Lower lobe of right lung (tissue), 2 donors: ENCODE measurements at places on chromosomes 2 and 18.

GRCh38 chr2:158143703-158144360 is 42.2 kb downstream of the UPP2 start:
- no peak overlapping the region for H3K4me3 ChIP-seq
- no peaks in the 10 kb centered on the region for H3K27me3 ChIP-seq
- no peak for DNase-seq
- H3K27ac ChIP-seq, result no peak overlapping the region
- H3K4me1 ChIP-seq, result no peaks in the 10 kb centered on the region

DNA sequence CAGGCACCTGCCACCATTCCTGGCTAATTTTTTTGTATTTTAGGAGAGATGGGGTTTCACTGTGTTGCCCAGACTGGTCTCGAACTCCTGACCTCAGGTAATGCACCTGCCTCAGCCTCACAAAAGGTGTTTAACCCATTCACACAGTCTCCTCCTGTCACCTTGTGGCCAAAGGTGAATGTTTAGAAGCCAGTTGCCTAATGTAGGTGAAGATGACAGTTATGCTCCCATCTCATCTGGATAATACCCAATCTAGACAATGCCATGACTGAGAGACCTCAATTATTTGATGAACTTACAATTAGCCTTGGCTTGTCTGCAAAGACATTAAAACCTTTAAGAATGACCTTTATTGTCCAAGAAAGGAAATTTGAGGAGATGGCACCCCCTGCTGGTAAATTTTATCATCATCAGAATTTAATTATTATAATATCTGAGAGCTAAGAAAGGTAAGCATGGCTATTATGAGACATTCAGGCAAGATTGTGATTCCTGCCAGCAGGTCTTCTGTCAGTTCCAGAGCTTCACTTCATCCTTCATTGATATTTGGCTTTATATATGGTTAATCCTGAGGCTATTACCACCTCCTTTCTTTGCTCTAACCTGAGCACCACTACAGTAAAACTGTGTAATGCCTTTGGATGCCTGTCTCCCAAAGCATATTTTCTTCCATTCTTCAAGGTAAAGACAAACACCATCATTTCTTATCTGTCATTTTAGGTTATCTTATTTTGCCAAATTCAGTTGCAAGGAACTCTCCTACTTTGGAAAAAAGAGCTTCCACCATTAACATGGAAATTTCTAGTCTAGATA is 117.6 kb downstream of the FAM124B start:
- H3K4me1 ChIP-seq, result no peaks in the 10 kb centered on the region
- H3K36me3 ChIP-seq, result no peaks in the 10 kb centered on the region
- no peaks in the 10 kb centered on the region for H3K27me3 ChIP-seq
- DNase-seq, result no peak
- no peak overlapping the region for H3K27ac ChIP-seq

DNA sequence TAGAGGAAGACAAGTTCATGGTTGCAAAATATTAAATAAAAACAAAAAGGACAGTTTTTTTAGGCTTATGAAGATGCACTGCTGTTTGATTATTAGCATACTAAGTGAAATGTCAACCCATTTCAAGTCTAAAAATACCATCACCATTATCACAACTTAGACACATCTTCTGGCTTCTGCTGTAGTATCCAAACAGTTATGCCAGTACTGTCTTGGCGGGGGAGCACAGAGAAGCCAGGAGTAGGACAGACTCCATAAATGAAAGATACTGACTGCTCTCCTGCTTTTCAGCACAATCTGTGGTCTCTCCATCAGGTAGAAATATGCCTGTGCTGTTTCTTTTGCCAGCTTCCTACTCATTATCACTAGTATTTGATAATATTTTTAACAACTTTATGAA is 179.2 kb upstream of the DSEL start:
- no peak overlapping the region for H3K4me3 ChIP-seq
- H3K27ac ChIP-seq, result no peak overlapping the region
- no peaks in the 10 kb centered on the region for H3K36me3 ChIP-seq
- H3K4me1 ChIP-seq, result no peaks in the 10 kb centered on the region
- H3K27me3 ChIP-seq, result no peaks in the 10 kb centered on the region

DNA sequence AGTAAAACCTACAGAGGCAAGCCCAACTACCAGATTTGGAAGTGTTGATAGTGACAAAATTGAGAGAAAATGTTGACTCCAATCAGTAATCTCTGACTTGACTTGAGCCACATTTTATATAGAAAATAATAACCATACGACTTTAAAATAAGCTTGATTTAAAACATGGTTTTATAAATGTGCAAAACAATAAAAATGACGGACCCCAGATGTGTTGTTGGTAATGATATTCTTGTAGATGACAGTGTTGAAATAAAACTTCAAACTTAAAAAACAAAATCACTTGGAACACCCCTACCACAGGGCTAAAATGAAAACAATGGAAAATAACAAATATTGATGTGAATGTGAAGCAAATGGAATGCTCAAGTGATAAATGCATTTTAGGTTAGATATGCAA is 188.1 kb downstream of the SRBD1 start:
- no peaks in the 10 kb centered on the region for H3K4me1 ChIP-seq
- no peak overlapping the region for H3K4me3 ChIP-seq

DNA sequence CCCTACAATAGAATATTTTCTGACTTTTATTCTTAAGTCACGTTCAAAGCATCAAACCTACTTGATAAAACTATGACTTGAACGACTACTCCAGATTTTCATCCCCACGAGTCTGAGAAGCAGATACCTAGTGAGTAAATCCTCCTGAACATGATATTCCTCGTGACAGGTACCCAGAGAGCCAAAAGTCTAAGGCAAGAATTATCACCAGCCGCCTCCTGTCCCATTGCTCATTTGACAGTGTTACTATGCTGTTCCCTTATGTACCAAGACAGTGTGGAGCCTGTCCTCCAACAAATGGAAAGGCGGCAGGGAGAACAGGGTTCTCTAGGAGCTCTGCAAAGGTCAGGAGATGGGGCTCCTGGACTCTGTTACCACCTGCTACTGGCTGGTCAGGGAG is 8.3 kb upstream of the ALPK2 start:
- H3K4me1 ChIP-seq, result no peaks in the 10 kb centered on the region
- no peaks in the 10 kb centered on the region for H3K36me3 ChIP-seq
- no peak for DNase-seq
- no peak overlapping the region for H3K4me3 ChIP-seq
- H3K27ac ChIP-seq, result no peak overlapping the region

- no peak overlapping the region for H3K4me3 ChIP-seq
- DNase-seq, result no peak
- no peaks in the 10 kb centered on the region for H3K36me3 ChIP-seq
These were observed 159.3 kb downstream of the PID1 start for GRCh38 chr2:229111744-229112143.

DNA sequence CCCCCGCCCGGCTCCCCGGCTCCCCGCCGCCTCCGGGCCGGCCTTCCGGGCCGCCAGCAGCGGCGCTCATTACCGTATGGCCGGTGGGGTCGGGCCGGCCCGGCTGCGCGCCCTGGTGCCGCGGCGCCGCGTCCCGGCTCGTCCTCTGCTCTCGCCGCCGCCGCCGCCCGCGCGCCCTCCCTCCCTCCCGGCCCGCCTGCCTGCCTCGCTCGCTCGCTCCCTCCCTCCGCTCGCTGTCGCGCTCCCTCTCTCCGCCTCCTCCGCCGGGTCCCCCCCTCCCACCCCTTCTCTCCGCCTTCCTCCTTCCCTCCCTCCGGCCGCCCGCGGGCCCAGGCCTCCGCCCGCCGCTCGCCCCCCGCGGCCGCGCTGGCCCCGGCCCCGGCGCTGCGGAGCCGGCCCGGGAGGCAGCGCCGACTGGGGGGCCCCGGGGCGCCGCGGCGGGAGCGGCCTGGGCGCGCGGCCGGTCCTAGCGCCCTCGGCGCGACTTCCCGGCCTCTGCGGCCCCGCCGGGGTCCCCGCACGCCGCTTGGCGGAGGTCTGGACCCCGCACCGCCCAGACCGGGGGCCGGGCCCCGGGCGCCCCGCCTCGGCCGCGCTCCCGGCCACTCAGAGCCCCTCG is at the start of gene DNMT3A:
TSS of gene DNMT3A (minus strand) at position 173 of the 619 bp plus-strand sequence. CDS start 27,941 bp downstream, outside the sequence.
- peaks cover 36% of the 10 kb centered on the region for H3K4me1 ChIP-seq
- peak within 1 kb of the TSS; percentile 75 for H3K4me3 ChIP-seq
- peak; percentile 79 for DNase-seq
- no peaks in the 10 kb centered on the region for H3K27me3 ChIP-seq
- peak within 1 kb of the TSS; percentile 64 for H3K27ac ChIP-seq

DNA sequence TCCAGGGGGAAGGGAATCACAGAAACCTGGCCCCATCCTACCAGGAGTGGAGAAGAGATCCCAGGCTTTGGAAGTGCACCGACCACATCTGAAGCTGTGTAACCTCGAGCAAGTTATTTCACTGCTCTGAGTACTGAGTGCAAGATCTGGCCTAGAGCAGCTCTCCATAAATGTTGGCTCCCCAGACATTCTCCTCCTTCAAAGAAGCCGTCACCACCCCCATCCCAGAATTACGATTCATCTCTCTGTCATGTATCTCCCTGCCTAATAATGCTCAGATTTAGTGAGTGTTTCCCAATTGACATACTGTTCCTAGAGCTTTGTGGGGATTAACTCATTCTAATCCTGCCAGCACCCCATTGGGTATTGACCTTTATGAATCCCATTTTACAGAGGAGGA is 51.7 kb downstream of the TNS1 start:
- H3K4me3 ChIP-seq, result no peak overlapping the region
- H3K4me1 ChIP-seq, result peaks cover 69% of the 10 kb centered on the region
- no peak for DNase-seq
- no peaks in the 10 kb centered on the region for H3K27me3 ChIP-seq
- H3K36me3 ChIP-seq, result no peaks in the 10 kb centered on the region
- peak overlapping the region; percentile 72 for H3K27ac ChIP-seq

DNA sequence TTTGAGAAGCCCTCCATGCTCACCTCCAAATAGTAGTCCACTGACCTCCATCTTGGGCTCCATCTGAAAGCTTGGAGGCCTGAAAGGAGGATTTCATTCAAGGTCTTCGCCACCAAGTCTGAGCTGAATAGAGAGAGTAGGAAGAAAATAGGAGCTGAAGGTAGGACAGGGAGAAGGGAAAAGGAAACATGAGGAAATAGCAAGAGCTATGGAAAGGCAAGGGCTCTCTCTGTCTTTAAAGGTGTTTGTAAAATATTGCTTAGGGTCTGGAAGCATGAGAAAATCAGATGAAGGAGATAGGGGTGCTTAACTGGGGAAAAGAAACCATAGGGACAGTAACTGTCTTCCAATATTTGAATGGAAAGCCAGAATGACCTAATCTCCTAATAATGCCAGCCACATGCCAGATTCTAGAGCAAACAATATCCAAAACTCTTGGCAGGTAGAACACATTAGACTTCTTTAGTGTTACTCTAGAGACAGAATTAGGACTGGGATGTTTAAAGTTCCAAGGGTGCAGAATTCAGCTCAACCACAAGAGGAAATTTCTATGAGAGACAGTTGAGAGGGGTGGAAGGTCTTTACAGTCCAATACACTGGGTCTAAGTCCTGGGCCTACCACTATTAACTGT is 67.4 kb downstream of the NAB1 start:
- H3K27me3 ChIP-seq, result no peaks in the 10 kb centered on the region
- H3K27ac ChIP-seq, result no peak overlapping the region
- H3K36me3 ChIP-seq, result no peaks in the 10 kb centered on the region
- DNase-seq, result no peak
- H3K4me1 ChIP-seq, result peaks cover 10% of the 10 kb centered on the region

GRCh38 chr2:26666671-26667070 is 25.5 kb upstream of the CIB4 start:
- no peak overlapping the region for H3K4me3 ChIP-seq
- no peaks in the 10 kb centered on the region for H3K36me3 ChIP-seq
- H3K27me3 ChIP-seq, result no peaks in the 10 kb centered on the region
- DNase-seq, result no peak

GRCh38 chr2:157438863-157439823 is 4.7 kb downstream of the CYTIP start:
- H3K4me3 ChIP-seq, result peak overlapping the region; percentile 50
- no peaks in the 10 kb centered on the region for H3K27me3 ChIP-seq
- no peaks in the 10 kb centered on the region for H3K36me3 ChIP-seq
- peak overlapping the region; percentile 81 for H3K27ac ChIP-seq

GRCh38 chr18:56541793-56542192 is 96.6 kb downstream of the TXNL1 start:
- no peak for DNase-seq
- H3K36me3 ChIP-seq, result no peaks in the 10 kb centered on the region
- H3K4me3 ChIP-seq, result no peak overlapping the region
- H3K27me3 ChIP-seq, result no peaks in the 10 kb centered on the region
- H3K27ac ChIP-seq, result no peak overlapping the region

DNA sequence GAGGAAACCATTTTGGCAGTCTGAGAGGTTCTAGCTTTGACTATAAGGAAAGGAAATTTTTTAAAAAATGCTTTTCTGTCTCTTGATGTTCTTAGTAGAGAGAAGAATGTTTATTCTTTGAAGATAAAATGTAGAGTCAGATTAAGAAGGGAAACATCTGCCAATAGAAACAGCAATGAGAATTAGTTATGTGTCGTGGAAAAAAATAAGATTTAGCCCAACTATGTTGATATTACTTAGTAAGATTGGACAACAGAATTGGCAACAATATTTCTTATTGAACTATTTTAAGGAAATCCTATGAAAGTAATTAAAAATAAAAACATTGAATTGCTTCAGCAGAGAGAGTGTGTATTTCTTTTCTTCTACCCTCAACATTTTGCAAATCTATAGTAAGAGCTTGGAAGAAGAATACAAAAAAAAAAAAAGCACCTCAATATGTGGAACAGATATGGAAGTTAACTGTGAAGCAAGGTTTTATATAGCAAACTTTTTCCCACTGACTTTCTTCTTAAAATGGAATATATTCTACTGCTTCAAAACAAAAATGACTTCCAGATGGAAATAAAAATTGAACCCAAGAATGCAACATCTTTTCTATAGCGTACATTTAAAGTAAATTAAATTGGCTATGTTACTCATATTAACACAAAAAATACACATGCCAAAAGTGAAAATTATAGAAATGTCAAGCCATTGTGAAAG is 177.9 kb downstream of the FAM124B start:
- no peaks in the 10 kb centered on the region for H3K4me1 ChIP-seq
- H3K4me3 ChIP-seq, result no peak overlapping the region
- H3K36me3 ChIP-seq, result no peaks in the 10 kb centered on the region
- no peak for DNase-seq
- H3K27me3 ChIP-seq, result no peaks in the 10 kb centered on the region

DNA sequence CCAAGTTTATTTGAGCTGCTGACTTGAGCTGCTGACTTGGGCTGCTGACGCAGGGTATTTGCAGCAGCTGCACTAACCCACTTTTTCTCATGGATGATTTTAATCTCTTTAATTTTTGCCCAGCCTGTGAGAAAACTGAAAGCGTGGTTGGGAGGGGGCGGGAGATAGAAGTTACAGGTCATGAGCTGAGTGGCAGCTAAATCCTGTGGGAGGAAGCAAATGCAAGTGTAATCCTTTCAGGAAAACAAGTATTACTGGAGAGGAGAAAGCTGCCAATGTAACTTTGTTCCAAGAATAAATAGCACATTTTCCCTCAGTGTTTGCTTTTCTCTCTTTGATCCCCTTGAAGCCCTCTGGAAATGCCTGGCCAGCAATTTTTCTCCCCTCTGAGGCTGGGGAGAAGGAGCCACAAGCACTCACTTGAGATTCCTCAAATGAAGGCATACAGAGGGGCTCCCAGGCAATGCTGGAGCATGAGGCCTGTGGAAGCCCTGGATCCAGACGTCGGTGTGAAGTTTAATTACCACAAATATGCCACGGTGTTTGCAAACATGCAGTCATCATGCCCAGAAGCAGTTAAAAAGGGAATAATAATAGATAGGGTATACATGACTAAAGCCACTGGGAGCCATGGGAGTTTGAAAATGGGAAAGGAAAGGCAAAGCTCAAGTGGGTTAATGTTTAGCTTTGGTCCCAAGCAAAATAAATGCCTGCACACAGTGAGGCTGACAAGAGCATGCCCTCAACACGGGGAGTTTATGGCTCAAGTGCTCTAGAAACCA is 10.4 kb upstream of the EVA1A start:
- no peaks in the 10 kb centered on the region for H3K27me3 ChIP-seq
- no peaks in the 10 kb centered on the region for H3K36me3 ChIP-seq
- H3K27ac ChIP-seq, result peak overlapping the region; percentile 71
- H3K4me3 ChIP-seq, result no peak overlapping the region
